CD4-positive, alpha-beta T cell treated with Interleukin-15 for 1 hour (primary cell): ENCODE measurements at places on chromosomes 5 and 9.

GRCh38 chr5:71740015-71740753 is 21.1 kb downstream of the CARTPT start:
- DNase-seq = no peak

DNA sequence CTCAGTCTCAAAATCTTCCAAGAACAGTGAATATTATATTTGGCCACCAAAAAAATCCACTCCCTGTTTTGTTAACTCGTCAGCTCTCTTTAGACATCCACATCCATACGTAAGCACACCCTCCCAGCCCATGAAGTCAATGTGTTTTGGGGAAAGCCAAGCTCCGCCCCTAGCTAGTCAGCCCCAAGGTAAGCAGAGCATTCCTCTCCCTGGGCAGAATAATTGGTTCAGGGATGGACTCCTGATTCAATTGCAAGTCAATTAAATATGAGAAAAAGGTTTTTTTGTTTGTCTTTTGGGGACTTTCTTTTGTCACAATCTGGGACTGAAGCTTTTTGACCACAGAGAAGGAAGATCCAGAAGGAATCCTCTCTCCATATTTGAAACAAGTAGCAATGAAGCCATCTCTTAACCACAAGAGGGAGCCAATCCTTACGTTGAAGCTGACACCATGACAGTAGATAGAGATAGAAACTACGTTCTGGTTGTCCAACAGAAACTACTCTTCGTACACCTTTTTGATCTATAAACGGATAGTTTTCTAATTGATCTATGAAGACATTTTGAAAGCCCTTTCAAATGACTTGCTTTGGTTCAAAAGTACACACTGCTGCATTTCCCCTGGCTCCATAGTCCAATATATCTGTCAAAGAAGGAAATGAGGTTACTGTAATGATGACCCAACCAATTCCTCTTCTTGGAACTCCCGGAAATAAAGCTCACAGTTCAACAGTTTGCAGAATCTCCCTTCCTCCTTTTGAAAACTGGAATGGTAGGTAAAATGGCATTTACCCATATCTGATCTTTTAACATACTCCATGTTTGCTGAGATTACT is 166.4 kb downstream of the TLE1 start:
- DNase-seq = no peak

GRCh38 chr5:91026466-91026865 is 356.7 kb downstream of the ARRDC3 start:
- DNase-seq = no peak

GRCh38 chr9:20598367-20598766 is 23.9 kb downstream of the MLLT3 start:
- no peak for DNase-seq

- no peak for DNase-seq
Measured at GRCh38 chr5:107560377-107560776, 110.4 kb downstream of the EFNA5 start.

GRCh38 chr5:87020099-87020934 is 247.4 kb upstream of the RASA1 start:
- peak; percentile 26 for DNase-seq
